ENCODE measurements at places on chromosomes 5 and 9.

DNA sequence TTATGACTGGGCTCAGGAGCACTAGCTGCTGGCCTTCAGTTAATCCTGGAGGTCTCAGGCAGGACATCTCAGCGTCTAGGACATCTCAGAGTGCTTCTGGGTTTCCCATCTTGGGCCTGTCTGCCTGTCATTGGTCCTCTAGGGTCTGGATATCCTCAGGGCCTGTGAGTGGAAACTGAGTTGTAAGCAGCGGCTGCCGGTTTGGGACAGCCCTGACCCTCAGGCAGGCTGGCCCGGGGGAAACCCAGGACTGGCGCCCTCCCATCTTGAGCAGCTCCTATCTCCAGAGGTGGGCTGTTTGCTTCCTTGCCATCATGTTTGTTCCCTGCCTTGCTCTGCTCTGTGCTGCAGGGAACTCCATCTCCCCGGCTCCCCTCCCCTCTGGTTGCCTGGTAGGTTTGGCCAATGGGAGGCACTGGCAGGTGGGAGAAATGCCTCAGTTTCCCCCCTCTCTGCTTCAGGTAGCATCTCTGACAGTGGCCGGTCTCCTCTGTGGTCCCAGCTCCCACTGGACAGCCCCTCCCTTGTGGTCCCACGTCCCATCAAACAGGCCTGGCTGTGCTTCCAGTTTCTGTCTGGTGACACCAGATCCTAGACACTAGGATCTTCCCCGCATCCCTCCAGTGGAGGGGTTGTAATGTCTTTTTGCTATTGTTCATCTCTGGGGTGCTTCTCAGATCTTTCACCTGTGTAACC is 57.4 kb downstream of the ARHGEF37 start:
- DNase-seq, result no peak

DNA sequence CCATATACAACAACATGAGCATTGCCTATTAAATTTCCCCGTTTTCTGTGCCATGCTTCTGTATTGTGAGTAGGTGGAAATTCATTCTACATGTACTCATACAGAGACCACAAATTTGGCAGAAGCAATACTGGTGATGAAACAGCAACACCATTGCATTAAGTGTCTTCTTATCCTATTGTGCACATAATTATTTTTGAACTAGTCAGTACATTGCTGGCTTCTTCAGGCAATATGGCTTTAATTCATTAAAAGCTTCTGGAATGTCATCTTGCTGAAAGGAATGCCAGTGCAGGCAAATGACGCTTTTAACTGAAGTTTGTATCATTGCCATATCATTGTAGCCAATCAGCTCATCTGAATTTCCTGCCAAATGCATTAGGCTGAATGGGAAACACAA is 82.6 kb downstream of the KIAA1958 start:
- DNase-seq, result peak; percentile 65

GRCh38 chr5:178323961-178324360 is 91.4 kb upstream of the PHYKPL start:
- DNase-seq, result no peak

DNA sequence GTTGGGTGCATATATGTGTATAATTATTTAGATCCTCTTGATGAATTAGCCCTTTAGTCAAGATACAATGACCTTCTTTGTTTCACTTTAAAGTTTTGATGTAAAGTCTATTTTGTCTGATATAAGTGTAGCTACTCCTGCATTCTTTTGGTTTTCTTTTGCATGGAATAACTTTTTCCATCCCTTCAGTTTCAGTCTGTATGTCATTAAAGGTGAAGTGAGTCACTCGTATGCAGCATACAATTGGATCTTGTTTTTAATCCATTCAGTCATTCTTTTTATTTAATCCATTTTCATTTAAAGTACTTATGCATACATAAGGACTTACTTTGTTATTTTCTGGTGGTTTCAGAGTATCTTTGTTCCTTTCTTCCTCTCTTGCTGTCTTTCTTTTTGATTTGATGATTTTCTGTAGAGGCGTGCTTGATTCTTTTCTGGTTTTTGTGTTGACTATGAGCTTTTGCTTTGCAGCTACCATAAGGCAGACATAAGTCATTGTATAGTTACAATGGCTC is 36.3 kb upstream of the FAM120A start:
- DNase-seq, result no peak

DNA sequence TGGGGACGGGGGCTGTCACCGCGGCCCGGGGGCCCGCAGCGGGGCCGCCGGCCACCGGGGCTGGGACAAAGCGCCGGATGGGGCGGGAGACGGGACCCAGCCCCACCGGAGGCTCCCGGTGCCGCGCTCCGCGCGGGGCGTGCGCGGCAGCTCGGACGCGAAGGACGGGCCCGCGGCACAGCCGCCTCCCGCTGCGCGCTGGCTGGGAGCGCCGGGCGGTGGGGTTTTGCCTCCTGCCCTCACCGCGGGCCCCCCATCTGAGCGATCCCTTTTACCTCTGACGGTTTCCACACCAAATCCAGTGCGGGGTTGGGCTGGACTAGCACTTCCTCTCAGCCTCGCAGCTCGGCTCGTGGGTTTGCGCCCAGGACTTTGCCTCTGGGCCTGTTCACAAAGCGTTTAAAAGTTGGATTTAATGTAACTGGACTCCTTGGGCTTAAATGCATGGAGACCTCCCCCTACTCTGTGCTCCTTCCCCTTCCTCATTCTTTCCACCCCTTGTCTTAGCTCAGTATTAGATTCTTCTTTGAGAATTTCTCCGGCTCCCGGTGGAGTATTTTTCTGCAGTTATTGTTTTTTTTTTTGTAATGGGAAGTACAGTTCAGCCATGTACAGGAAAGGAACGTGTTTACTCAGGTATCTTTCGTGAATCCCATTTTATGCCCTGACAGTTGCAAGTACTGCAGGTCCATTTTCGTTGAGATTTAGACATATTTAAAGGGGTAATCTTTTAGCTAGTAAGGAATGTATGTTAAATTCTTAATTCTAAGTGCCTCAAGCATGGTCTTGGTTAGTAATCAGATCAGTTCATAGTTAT is 691 bp downstream of the FCHO2 start:
- peak; percentile 72 for DNase-seq
